ENCODE measurements at places on chromosomes 3 and 15.

DNA sequence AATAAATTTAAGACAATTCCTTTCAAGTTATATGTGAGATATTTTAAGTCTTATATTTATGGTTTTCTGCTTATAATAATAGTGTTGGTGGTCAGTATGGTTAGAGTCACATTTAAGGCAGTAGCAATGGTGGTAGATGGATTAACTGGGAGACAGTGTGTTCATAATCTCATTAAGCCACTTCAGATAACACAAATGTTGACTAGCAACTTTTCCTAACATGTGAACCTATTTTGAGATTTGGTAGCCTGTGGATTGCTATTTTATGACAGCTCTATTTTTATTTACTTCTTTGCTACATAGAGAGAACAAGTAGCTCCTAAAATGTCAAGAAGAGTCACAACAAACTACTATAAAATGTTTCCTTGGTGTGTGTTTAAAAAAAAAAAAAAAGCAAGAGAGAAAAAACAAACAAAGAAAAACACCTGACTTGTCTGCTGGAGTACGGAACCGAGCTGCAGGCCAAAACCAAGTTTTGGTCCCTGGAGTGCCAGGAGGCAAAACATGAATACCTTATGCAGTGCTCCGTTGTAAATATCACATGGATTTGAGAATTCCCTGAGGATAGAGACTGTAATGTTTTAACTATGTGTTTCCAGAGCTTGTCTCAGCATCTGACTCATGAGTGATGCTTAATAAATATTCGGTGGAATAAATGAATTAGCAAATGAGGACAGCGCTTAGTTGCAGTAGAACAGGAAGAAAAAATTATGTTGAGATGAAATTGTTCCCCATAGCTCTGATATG, 457.1 kb upstream of the ROBO2 start:
- DNase-seq: no peak

- peak; percentile 11 for DNase-seq
These were observed 59.1 kb downstream of the TRIM42 start for GRCh38 chr3:140736863-140737460.

DNA sequence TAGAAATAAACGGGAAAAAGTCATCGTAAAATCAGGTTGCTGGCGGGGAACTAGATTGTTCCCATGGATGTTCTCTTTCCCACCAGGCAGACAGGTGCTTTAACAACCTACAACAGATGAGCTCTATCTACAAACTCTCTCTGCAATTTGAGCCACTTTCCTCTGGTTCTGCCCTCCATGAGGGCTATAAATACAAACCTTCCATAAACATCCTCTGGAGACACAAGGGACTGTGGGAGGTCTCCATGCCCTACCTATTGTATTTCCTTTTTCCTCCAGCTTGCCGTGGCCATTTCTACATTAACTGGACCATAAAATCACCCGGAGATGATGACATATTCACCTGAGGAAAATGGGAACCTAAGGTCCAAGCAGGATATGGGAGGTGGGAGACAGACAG, 151.1 kb downstream of the GABRB3 start:
- DNase-seq: no peak

DNA sequence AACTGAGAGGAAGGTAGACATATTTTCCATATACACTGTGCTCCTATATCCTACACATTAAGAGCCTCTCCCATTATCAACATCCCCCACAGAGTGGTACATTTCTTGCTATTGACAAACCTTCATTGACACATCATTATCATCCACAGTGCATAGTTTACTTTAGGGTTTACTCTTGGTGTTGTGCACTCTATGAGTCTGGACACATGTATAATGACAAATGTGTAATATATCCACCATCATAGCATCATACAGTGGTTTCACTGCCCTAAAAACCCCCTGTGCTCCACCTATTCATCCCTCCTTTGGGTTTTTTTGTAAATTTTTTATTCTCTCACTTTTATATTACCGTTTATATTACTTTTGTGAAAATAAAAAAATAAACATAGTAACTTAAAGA, 22.2 kb upstream of the CLDN18 start:
- DNase-seq: no peak

- DNase-seq: no peak
These were observed 15.1 kb downstream of the RAB5A start for GRCh38 chr3:19961960-19962359.

GRCh38 chr15:93168910-93169309, 79.9 kb upstream of the RGMA start:
- DNase-seq: no peak

DNA sequence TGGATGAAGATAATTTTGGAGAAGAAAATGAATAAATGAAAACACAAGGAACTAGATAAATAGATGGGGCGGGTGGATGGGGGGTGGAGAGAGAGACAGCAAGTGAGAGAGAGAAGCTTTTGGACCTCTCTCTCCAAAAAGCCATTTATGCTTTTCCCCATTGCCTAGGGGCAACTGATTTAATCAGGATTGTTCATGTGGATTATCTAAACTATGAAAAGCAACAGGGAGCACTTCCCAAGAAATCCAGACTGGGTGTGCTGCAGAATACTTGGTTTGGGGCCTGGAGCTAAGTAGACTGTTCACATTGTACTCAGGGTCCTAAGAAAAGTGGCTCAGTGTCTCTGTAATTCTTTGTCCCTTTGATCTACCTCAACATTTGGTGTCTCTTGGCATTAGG, 367.0 kb downstream of the TIGIT start:
- no peak for DNase-seq

- no peak for DNase-seq
These were observed 136.6 kb downstream of the OPA1 start for GRCh38 chr3:193729601-193730000.

GRCh38 chr3:173770011-173770410, 372.5 kb downstream of the NLGN1 start:
- DNase-seq: no peak

- DNase-seq: no peak
These were observed 162.8 kb upstream of the ZNF385D start for GRCh38 chr3:21913791-21914190.

DNA sequence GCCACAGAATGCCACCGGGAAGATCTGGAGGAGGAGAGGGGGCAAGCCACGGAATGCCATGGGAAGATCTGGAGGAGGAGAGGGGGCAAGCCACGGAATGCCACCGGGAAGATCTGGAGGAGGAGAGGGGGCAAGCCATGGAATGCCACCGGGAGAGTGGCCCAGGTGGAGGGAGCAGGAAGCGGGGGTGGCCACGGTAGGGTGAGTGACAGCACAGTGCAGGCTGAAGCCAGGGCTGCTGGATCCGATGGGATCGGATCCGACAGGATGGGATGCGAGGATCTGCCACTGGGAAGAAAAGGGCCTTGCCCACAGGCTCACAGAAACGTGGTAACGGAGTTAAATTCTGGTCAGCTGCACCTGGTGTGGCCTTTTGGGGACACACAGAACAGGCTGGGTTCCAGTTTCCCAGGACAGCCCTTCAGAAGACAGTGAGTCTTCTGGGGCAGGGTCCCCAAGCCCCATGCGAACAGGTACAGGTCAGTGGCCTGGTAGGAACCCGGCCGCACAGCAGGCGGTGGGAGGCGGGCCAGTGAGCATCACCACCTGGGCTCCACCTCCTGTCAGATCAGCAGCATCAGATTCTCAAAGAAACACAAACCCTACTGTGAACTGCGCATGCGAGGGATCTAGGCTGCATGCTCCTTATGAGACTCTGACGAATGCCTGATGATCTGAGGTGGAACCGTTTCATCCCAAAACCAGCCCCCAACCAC, 58.8 kb downstream of the XXYLT1 start:
- no peak for DNase-seq

GRCh38 chr3:122984650-122985049, 42.9 kb downstream of the SEMA5B start:
- no peak for DNase-seq

DNA sequence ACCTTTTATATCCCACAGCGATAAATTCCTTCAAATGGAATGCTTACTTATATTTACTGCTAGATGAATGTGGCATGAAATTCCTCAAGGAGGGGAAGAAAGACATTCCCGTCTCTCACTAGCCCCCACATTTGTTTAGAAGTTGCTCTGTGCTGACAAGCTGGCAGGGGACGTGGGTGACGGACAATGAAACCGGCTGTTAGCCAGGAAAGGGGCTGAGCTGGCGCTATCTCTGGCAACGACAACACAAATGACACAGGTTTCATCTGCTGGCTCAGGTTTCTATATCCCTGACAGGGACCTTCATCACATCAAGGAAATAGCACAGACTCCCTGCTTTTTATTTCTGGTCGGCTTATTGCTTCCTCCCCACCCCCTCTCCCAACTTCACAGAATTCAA, 15.8 kb downstream of the RUVBL1 start:
- no peak for DNase-seq

- DNase-seq: no peak
These were observed 119.3 kb downstream of the HCN4 start for GRCh38 chr15:73249499-73249898.

DNA sequence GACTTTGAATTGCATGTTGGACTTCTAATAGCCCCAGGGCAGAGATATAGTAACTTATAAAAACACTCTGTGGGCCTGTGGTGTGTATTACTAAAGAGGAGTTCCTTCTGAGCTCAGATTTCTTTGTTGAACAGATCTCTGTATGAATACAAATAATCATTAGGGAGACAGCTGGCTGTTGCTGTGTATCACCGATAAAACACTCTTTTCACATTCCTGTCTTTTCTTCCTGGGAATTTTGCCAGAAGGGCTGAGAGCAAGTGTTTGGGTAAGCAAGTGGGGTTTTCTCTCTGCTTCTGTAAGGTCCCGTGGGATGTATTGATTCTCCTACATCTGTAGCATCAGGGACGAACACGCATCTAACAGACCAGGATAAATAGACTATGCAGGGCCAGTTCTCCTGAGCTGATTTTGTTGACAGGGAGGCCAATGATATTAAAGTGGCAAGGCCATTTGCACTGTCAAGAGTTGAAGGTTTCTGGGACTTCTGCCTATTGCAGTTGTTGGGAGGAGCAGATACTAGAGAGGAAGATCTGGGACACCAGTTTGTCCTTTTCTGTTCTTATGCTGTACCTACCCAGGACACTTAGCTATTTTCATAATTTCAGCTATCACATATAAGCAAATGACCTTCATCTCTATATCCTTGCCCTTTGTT, 225.9 kb upstream of the CD96 start:
- no peak for DNase-seq

- no peak for DNase-seq
These were observed 43.9 kb downstream of the P3H2 start for GRCh38 chr3:190076601-190077394.

GRCh38 chr3:135034291-135034768, 239.3 kb downstream of the EPHB1 start:
- DNase-seq: peak; percentile 78

DNA sequence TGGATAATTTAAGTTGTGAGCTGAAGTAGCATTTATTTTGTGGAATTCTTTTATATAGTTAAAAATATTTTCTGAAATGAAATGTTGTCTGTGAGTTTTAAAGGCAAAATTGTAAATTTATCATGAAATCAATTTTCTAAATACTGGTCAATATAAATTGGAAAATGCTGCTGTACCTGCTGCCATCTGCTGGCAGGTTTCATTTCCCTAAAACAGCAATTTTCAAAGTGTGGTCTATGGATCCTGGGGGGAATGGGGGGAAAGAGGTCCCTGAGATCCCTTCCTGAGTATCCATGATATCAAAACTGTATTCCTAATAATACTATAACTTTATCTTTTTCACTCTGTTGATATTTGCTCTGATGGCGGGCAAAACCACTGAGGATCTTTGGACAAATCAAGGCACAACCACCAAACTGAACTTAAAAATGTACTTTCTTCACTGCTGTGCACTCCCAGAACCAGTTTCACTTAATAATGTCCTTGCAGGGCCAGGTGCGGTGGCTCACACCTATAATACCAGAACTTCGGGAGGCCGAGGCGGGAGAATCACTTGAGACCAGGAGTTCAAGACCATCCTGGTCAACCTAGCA, 17.2 kb upstream of the CCR4 start:
- no peak for DNase-seq

- no peak for DNase-seq
These were observed 38.3 kb downstream of the KBTBD12 start for GRCh38 chr3:127953091-127954035.

GRCh38 chr3:47347217-47347801, 33.5 kb upstream of the PTPN23 start:
- DNase-seq: no peak

GRCh38 chr15:47477341-47477740, 240.0 kb upstream of the SEMA6D start:
- no peak for DNase-seq

DNA sequence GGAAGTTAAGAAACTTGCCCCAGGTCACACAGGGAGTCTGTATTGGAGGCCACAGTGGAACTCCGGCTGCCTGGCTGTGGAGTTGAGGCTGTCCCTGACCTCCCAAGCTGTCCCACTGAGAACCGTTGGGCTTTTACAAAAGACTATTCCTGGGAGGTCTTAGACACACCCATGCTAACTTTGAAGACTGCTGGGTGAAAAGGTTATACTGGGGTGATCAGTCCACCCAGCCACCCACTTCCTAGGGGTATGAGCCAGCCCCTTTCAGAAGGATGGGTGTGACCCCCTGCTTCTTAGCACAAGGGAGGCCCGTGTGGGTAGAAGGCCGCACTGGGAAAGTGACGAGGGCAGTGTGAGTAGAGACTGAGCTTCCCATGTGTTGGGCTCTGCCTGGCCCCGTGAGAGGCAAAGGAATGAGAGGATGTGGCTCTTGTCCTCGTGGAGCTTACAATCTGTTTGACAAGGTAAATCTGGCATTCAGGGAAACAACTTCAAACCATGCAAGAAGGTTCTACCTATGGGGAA, 19.0 kb downstream of the MRAS start:
- no peak for DNase-seq

DNA sequence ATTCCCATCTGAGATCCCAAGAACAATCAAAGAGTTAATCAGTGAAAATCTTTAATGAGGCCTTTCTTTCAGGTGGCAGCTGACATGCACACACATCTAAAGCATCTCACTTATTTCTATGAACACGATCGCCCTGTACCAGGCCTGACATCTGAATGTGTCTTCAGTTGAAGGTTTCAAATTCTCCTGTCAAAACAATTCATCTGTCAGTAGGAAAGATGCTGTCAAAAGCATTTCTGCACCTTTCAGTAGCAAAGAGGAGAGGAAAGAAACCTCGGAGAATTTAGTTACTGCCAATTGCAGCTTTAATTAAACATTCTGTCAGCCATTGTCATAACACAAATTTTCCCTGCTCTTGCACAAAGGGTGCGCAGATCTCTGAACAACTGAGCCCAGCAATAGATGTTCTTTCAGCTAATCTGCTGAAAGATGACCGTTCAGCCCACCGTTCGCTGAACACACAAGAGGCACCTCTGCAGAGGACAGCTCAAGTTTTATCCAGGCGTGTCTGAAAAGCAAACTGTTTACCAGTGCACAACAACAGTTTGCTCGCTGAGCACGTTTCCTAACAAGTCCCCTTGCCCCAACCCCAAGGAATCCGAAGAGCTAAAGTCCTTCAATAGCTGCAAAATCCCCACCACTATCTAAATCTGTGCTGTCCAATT, 34.1 kb downstream of the LRIG1 start:
- DNase-seq: no peak

- DNase-seq: no peak
These were observed 11.1 kb downstream of the TNK2 start for GRCh38 chr3:195897081-195897852.
